ENCODE measurements at places on chromosomes 2 and 18. TPM values are rescaled to one million over a fixed set of nuclear protein-coding genes. Genes with fewer than 3 reads are reported as not detected.

DNA sequence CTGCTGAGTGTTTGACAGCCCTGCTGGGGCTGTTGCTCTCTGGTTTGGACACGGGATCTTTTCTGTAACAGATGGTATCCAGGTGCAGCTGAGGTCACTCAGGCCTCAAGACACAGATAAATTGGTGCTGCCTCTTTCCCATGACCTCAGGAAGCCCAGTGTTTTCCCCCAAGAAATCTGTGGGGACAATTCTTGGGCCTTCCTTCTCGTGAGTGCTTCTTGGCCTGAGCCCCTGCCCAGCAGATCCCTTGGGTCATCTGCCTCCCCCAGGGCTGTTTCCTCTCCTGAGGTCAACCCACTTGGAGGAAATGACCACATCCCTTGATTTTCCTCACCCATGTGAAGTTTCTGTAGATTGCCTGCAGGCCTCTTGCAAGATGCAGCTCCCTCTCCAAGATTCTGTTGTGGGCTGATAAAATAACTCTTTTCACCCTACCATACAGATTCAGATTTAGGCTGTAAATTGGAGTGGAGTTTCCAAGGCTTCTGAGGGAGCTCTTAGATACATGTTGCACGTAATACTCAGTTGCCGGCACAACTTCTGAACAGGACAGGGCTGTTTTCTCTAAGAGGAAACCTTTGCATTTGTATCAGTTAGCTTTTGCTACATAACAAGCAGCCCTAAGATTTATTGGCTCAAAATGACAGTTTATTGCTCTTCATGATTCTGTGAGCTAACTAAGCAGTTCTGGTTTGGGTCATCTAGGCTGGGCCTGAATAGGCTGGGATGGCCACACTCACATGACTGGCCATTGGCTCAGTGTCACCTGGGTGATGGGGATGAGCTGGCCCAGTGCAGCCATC lies 13.1 kb downstream of the ZAP70 start:
- DNase-seq: no peak

DNA sequence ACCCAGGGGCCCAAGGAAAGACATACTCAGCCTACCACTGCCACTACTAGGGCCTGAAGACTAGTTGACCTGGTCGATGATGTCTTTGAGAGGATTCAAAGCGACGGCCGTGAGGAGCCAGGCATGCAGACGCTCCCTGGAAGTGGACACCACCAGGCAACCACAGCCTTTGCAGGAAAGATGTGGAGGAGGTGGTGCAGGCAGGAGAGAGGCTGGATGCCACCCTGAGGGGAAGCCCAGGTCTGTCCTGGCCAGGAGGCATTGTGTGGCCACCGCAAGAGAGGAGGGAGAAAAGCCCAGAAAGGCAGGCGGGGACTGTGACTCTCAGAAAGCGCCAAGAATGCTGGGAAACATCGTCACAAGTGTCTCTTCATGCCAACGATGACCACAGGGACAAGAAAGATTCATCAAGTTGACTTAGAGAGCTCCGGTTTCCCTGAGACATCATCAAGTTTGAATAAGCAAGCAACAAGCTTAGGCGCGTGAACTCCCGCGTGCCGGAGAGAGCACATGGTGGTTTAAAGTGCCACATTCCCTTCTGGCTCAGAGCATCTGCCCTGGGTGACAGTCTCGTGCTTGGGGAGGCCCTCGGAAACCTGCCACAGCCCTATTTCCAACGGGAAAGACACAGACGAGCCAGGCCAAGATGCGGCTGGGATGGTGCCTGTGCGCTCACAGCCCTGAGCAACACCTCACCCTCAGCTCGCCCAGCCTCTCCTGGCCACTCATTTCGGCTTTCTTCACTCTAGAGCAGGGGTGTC lies 464.5 kb upstream of the SALL3 start:
- no peak for DNase-seq

DNA sequence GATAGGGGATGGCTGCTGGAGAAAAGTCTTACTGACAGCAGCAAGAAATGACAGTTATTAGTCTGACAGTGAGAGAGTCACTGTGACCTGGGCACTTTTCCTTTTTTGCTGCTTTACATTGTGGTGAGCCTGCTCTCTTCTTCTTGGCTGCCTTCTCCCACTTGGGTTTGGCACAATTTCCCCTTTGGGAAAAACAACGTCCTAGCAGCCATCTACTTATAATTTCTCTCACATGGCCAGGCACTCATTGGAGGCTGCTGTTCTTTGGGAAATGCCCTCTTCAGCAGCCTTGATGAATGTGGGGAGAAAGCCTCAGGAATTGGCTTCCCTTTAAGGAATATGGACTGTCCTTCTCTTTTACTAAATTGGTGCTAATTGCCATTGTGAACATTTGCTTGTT lies 60.4 kb upstream of the SLC1A4 start:
- no peak for DNase-seq

- DNase-seq: no peak
Measured at GRCh38 chr18:13294309-13294708, 75.7 kb downstream of the LDLRAD4 start.

DNA sequence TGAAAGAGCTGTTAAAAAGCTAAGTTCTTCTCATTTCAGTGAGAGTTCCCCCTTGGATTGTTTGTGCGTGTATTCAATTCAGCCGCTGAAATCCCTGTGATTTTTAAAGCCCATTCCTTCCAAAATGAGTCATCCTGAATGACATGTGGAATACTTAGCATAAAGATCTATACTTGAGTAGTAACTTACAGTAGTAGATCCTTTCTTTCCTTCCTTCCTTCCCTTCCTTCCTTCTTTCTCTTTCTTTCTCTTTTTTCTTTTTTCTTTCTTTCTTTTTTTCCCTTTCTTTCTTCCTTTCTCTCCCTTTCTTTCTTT lies 18.2 kb upstream of the SOX11 start:
- DNase-seq: no peak

- DNase-seq: no peak
Measured at GRCh38 chr2:203928849-203929248, 7.7 kb upstream of the ICOS start.

DNA sequence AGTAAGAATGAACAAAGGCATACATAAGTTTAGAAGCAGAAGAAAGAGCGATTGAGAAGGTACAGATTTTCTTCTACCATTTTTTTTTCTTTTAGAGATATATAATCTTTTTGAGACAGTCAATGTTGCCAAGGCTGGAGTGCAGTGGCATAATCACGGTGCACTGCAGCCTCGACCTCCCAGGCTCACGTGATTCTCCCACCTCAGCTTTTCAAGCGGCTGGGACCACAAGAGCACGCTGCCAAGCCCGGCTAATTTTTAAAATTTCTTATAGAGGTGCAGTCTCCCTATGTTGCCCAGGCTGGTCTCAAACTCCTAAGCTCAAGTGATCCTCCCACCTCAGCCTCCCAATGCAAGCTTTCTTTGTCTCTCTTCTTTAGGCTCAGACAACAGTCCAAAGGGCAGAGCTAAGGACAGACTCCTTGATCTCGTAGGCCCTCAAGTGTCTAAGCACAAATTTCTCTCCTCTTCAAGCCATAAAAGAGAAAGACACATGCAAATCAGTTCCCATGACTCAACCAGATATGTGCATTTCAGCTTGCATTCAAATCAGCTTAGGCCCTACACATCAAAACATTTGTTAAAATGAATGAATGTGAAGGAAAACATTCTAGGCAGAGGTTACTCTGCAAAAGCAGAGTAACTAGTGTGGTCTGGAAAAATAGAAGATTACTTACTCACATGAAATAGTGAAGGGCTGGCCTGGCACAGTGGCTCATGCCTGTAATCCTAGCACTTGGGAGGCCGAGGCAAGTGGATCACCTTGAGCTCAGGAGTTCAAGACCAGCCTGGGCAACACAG lies 18.0 kb downstream of the ITSN2 start:
- no peak for DNase-seq

VWC2L gene
- total RNA-seq: 0.23 TPM

PLCL1 gene
- 0.32 TPM for total RNA-seq

GNLY gene
- not detected for total RNA-seq

SEMA4F gene
- 11.0 TPM for total RNA-seq

DNA sequence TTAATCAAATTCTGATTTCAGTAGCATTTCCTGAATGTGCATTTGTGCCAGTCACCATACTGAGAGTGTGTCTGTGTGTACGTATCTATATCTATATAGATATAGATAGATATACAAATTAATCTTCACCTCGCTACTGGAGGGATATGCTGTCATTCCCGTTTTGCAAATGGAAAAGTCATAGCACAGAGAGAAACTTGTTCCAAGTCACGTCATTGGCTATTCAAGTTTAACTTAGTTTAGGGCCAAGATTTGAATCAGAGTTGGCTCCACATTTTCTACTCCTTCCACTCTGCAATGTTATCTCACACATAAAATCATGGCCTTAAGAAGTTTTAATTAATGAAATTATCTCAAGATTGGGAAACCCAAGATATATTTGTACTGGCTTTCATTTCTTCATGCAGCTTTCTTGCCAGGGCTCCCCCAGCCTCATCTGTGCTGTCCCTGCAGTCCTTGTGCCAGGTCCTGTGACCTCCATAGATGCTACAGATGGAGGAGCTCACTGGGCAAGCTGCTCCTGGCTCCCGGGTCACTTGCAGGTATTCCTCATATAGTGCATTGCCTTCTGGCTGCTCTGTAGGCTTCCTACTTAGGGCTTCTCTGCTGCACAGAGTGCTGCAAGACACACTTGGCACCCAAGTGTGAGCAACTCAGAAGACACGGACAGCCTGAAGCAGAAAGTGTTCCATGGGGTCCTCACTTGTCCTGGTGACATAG lies 245.8 kb downstream of the KCNS3 start:
- no peak for DNase-seq

- peak; percentile 56 for DNase-seq
Measured at GRCh38 chr2:170715062-170715931, at the start of gene SP5. TSS of gene SP5 (plus strand) at chr2:170715337. CDS start at chr2:170715513, 176 bp downstream.

DNA sequence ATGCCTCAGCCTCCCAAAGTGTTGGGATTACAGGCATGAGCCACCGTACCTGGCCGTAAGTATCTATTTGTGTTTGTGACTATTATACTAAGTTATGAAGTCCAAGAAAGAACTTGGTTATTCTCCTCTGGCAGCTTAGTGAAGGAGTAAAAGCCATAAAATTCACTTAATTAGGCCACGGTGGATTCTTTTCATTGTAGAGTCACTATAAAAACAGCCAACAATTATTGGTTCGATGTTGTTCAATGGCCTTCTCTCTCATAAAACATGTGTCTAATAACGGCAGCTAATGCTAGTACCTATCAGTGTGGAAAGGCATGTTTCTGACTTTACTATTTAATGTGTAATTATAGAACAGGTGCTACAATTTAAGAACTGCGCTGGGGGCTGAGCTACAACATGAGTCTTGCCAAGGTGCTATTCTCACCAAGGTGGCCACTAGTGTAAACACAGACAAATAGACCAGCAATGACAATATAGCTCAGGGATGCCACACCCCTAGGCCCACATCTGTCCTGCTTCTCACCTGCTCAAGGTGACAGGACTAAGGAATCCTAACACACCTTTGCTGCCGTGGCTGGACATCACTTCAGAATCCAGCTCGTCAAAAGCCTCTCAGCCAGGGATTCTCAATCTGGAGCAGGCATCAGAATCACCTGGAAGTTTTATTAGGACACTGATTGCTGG lies 17.2 kb downstream of the ATP8B1 start:
- DNase-seq: no peak

- DNase-seq: no peak
Measured at GRCh38 chr2:216565956-216566355, 67.3 kb upstream of the IGFBP2 start.

GRCh38 chr2:228268756-228269155 lies 87.3 kb upstream of the SPHKAP start:
- DNase-seq: no peak
